ENCODE measurements at places on chromosomes 4 and X. TPM values are rescaled to one million over a fixed set of nuclear protein-coding genes. Genes with fewer than 3 reads are reported as not detected.

- DNase-seq, result no peak
Observed at GRCh38 chr4:102843938-102844337, 16.6 kb upstream of the UBE2D3 start.

GAGE12E gene
- polyA plus RNA-seq, result not detected

DNA sequence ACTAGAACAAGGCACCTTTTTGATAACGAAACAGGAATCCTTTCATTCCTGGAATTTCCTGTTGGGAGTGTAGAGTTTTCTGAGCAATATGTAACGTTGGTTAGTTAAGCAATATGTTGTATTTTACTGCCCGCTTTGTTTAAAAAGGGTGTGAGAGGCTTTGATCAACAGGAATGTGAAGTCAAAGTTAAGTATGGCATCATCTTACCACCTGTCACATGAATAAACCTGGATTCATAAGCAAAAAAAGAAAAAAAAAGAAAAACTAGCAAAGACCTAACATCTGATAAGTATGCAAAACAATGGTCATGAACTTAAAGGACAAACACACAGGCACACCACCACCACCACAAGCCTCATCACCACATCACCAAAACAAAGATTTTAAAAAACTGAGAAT, 7.1 kb upstream of the CXCL5 start:
- DNase-seq, result no peak

PRR32 gene
- polyA plus RNA-seq, result not detected

- DNase-seq, result peak; percentile 26
Observed at GRCh38 chrX:30906726-30907125, 17.7 kb upstream of the TAB3 start.

DNA sequence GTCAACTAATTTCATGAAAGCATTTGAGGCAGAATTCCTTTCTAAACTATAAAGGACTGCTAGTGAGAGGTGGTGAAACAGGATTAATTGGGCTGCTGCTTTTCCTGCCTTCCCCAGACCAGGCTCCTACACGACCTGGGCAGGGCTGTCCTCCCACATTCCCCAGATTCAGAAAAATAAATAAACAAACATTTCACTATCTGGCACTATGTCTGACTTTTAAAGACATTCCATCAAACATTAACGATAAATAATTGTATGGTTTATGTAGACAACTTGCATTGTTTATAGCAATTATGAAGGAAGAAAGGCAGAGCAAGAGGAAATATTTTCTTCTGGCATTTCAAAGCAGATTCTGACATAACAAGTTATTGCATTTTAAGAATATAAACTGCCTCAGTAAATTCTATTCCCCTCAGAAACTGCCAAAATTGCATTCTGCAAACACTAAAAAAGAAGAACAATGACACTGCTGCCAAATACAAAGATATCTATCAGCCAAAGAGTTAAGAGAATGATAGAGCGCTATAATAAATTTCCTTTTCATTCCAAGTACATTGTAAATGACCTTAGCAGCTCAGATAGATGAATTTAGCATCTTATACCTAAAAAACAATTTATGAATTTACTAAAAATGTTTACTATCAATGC, 214.7 kb upstream of the INTU start:
- DNase-seq, result no peak

- DNase-seq, result no peak
Observed at GRCh38 chrX:8044947-8045346, 117.7 kb upstream of the PNPLA4 start.

DNA sequence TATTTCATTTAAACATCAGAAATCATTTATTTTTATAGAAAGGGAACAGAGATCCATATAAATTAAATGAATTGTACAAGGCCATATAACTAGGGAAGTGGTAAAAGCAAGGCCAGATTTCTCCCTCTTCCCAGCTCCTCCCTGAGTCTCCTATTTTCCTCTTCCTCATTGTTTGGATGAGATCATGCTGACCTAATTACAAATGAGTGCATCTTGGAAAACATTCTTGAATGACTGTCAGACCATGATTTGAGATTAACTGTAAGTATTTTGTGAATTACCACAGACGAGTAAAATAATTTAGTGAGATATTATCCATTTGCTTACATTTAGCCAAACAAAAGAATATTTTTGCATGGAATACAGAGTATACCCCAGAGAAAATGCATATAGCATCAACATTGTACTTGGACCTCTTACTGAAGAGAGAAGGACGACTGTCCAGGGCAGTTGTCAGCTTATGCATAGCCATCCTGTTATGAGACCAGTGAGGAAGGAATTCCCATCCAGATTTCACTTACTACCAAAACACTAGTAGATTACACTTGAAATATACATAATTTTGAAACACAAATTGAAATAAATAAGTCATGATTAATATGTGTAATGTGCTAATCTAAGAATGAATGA, 47.3 kb downstream of the SLAIN2 start:
- DNase-seq, result peak; percentile 49

ADGRG2 gene
- 0.07 TPM for polyA plus RNA-seq

PAGE4 gene
- polyA plus RNA-seq, result not detected

STARD8 gene
- polyA plus RNA-seq, result 2.1 TPM

RHOXF2 gene
- polyA plus RNA-seq, result not detected
